ENCODE measurements at places on chromosomes 1 and 21.
A peak's percentile ranks its signal among the peaks of the same experiment; 100 is the strongest.

DNA sequence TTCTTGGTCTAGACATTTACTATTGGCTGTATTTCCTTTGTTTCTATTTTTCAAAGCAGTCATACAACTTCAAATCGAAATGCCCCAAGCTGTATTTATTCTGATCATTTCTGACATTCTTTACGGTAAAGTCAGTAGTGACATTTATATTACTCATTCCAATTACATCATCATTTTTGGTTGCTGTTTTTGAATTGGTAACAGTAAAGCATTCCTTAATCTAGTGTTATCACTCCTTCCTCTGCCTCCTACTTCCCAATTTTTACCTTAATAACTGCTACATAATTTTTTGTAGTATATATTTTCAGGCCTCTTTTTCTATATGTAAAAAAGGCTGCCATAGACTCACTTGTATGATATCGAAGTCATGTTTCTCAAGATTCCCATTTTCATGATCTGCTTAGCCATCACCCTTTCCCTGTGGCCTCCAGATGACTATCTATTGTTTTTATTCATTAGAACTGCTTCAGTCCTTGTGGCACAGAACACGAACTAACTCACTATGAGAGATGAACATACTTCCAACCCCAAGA, 167.2 kb downstream of the RUNX1 start:
- no peak for DNase-seq
- H3K27me3 ChIP-seq: peaks cover 58% of the 10 kb centered on the region
- no peak overlapping the region for H3K27ac ChIP-seq
- no peak overlapping the region for H3K4me3 ChIP-seq
- H3K36me3 ChIP-seq: no peaks in the 10 kb centered on the region

DNA sequence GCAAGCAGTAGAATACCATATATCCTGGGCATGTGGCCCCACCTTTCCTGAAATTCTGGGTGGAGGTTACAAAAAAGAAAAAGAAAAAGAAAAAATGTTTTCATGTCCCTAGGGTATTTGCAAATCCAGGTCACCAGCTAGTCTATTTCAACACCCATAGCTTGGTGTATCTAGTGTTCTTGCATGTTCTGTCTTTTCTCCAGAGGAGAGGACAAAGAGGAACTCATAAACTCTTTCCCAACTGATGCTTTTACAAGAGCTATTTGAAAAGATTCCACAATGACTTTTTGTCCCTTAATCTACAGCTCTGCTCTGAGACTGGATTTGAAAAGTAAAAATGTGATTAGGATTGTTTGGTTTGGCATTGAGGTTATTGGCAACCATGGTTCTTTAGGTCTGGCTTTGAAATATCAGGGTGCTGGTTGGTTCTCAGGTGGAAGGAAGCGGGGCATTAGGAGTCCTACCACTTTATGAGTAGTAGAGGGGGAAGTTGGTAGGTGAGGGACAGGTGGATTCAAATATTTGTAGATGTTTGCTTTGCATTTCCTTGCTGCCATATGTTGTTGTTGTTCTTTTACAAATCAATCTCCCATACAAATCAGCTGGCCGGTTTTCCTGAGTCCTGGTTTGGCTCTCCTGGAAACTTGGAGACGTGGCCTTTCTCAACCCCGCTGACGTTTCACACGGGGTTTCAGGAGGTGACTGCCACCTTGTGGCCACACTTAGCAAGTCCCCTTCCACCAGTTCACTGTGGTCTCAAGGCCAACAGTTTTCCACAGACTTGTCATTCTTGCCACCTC, 126.7 kb upstream of the KIAA0040 start:
- H3K27ac ChIP-seq: no peak overlapping the region
- DNase-seq: peak; percentile 84
- H3K4me1 ChIP-seq: no peaks in the 10 kb centered on the region
- H3K27me3 ChIP-seq: no peaks in the 10 kb centered on the region
- no peaks in the 10 kb centered on the region for H3K36me3 ChIP-seq

- H3K36me3 ChIP-seq: no peaks in the 10 kb centered on the region
- DNase-seq: no peak
- H3K4me1 ChIP-seq: no peaks in the 10 kb centered on the region
- H3K4me3 ChIP-seq: no peak overlapping the region
Measured at GRCh38 chr1:111085676-111086075, 54.2 kb downstream of the DRAM2 start.

- H3K27ac ChIP-seq: no peak overlapping the region
- peaks cover 5% of the 10 kb centered on the region for H3K4me1 ChIP-seq
- no peaks in the 10 kb centered on the region for H3K27me3 ChIP-seq
- DNase-seq: peak; percentile 38
- no peaks in the 10 kb centered on the region for H3K36me3 ChIP-seq
Measured at GRCh38 chr1:175784831-175785230, 41.4 kb upstream of the TNR start.

DNA sequence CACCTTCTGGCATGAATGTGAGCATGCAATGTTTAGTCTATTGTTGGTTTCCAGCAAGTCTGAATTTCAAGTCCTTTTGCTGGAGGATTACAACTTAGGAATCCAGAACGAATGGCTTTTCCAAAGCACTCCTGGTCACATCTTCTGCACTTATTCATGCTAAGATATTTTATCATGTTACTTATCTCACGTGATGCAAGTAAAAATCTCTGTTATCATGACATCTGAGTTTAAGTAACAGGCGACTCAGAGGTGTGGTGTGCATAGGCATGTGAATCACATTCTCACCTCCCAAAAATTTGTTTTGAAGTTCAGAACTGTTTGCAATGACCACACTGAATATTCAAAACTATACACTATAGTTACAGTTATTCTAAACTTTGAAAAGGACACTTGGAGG, 204.8 kb upstream of the FGGY start:
- H3K27ac ChIP-seq: no peak overlapping the region
- DNase-seq: no peak
- H3K36me3 ChIP-seq: no peaks in the 10 kb centered on the region
- peaks cover 12% of the 10 kb centered on the region for H3K4me1 ChIP-seq

DNA sequence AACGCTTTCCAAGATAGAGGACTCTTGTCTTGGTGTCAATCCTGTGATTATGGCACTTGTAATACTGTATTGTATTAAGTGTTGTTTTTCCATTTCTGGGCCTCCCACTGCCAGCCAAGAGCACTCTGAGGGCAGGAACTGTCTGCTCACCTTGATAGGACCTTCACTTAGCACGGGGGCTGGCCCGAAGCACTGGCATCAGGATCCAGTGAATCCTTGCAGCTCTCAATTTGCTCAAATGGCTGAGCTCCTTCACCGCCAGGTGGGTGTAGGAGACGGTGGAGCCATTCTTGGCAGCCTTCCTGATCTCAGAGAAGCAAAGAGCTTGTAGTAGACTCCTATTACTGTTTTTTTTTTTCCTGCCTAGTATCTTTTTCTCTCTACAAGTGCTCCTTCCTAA, 17.7 kb downstream of the MECR start:
- H3K4me3 ChIP-seq: no peak overlapping the region
- H3K4me1 ChIP-seq: no peaks in the 10 kb centered on the region
- peaks cover 24% of the 10 kb centered on the region for H3K36me3 ChIP-seq
- H3K27me3 ChIP-seq: no peaks in the 10 kb centered on the region
- DNase-seq: no peak

GRCh38 chr1:20493839-20494608, 8.0 kb upstream of the CAMK2N1 start:
- no peaks in the 10 kb centered on the region for H3K36me3 ChIP-seq
- peaks cover 10% of the 10 kb centered on the region for H3K4me1 ChIP-seq
- H3K4me3 ChIP-seq: peak overlapping the region; percentile 43

GRCh38 chr1:51324251-51325010, 5.9 kb downstream of the TTC39A start:
- H3K4me1 ChIP-seq: 0 out of 2 replicates have a peak, but pooled peaks cover 10% of the 10 kb centered on the region
- H3K36me3 ChIP-seq: no peaks in the 10 kb centered on the region
- no peak for DNase-seq
- H3K27ac ChIP-seq: no peak overlapping the region

- H3K27me3 ChIP-seq: no peaks in the 10 kb centered on the region
- no peaks in the 10 kb centered on the region for H3K36me3 ChIP-seq
- peak; percentile 28 for DNase-seq
Measured at GRCh38 chr1:27807385-27807784, 23.2 kb upstream of the PPP1R8 start.

- H3K4me1 ChIP-seq: no peaks in the 10 kb centered on the region
- H3K36me3 ChIP-seq: no peaks in the 10 kb centered on the region
- H3K27ac ChIP-seq: no peak overlapping the region
- no peaks in the 10 kb centered on the region for H3K27me3 ChIP-seq
Measured at GRCh38 chr1:211487082-211487481, 4.9 kb downstream of the RD3 start.

- no peak overlapping the region for H3K27ac ChIP-seq
- DNase-seq: peak; percentile 84
- no peak overlapping the region for H3K4me3 ChIP-seq
- H3K36me3 ChIP-seq: no peaks in the 10 kb centered on the region
- H3K4me1 ChIP-seq: peaks cover 56% of the 10 kb centered on the region
Measured at GRCh38 chr1:22318279-22318981, 133.2 kb upstream of the ZBTB40 start.

DNA sequence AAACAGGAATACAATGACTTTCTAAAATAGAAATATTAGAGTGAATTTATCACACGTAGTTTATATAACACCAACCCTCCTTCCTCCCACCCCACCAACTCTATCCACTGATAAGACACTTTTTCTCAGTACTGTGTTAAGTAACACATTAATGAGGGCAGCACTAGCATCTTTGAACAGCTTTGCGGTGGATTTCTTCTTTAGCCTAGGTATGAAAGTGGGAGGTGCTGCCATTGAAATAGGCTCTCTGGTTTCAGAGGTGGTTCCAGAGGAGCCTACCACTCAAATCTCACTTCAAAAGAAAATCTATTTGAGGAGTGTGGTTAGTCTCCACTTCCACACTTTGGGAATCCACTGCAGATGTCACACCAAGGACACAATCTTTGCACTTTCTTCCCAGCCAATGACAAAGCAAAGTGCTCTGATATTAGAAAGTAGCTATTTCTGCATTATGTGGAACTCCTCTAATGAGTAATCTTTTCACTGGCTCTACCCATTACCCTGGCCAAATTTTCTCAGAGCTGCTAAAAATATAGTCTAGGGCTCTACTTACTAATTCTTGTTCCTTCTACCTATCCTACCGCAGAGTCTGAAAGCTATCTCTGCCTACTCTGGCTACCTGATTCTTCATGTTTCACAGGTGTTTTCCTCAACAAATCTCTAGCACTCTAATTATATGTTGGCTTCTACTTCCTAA, 1667.8 kb downstream of the MRPL39 start:
- H3K4me3 ChIP-seq: no peak overlapping the region
- no peak overlapping the region for H3K27ac ChIP-seq
- no peaks in the 10 kb centered on the region for H3K4me1 ChIP-seq
- no peaks in the 10 kb centered on the region for H3K36me3 ChIP-seq
- DNase-seq: no peak

DNA sequence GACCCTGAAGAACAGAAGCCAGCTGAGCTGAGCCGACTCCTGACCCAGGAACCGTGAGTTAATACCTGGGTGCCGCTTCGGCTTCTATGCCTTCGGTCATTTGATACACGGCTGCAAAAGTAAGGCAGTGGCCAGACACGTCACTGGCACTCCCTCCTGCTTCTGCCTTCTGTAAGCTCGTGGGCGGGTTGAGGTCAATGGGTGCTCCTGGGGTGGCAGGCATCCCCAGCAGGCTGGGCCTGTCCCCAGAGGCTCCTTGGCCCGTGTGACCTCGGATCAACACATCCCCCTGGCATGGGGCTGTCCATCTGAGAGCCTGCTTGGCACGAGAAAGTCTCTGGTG, 35.7 kb upstream of the COL6A1 start:
- no peaks in the 10 kb centered on the region for H3K36me3 ChIP-seq
- no peaks in the 10 kb centered on the region for H3K4me1 ChIP-seq
- no peaks in the 10 kb centered on the region for H3K27me3 ChIP-seq
- no peak overlapping the region for H3K27ac ChIP-seq
- H3K4me3 ChIP-seq: no peak overlapping the region

- H3K36me3 ChIP-seq: no peaks in the 10 kb centered on the region
- H3K4me3 ChIP-seq: no peak overlapping the region
- H3K4me1 ChIP-seq: peaks cover 4% of the 10 kb centered on the region
Measured at GRCh38 chr1:6353619-6353954, 40.0 kb downstream of the ACOT7 start.

DNA sequence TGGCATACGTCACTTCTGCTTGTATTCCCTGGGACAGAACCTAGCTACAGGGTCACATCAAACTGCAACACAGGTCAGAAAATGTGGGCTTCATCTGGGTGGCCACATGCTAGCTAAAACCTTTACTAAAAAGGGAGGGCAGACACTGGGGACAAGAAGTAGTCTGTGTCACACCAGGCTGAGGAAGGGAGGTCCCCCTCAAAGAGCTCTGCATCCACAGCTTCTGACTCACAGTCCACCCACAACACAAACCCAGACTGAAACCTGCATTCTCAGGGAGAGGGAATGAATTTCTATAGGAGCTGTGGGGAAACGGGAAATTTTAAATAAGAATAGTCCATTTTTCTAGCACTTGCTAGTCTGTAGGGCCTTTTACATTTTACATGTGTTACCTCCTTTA, 16.2 kb downstream of the OLIG2 start:
- H3K4me3 ChIP-seq: no peak overlapping the region
- H3K4me1 ChIP-seq: peaks cover 15% of the 10 kb centered on the region
- H3K36me3 ChIP-seq: no peaks in the 10 kb centered on the region
- DNase-seq: no peak

DNA sequence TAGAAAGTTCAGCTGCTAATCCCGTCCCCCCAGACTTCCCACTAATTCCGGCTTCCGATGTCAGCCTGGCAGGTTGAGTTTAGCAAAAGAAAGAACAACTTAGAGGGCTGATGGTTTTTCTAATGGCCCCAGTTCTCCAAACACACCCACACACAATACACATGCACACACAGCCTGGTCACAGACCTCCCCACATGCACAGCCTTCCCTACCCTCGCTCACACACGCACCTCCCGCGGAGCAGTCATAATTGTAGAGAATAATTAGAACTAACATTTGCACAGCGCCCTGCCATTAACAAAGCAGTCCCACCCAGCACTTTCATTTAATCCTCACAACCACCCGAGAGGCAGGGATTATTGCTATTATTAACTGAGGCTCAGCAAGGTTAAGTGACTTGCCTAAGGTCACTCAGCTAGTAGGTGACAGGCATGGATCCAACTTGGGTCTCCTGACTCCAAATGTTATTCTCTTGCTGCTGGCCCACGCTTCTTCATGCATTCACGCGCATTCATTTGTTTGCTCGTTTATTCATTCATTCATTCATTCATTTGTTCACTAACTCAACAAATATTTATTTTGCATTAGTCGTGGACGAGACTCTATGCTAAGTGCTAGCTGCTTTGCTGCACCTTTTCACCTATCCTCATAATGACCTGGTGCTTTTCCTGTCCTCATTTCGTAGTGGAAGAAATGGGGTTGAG, 274.9 kb downstream of the FOXD2 start:
- peaks cover 82% of the 10 kb centered on the region for H3K27me3 ChIP-seq
- H3K4me1 ChIP-seq: peaks cover 23% of the 10 kb centered on the region

- H3K4me1 ChIP-seq: peaks cover 38% of the 10 kb centered on the region
- H3K27me3 ChIP-seq: no peaks in the 10 kb centered on the region
- no peak for DNase-seq
- no peaks in the 10 kb centered on the region for H3K36me3 ChIP-seq
Measured at GRCh38 chr1:34655206-34655874, 99.5 kb upstream of the GJB5 start.

GRCh38 chr1:87190402-87190801, 138.3 kb upstream of the LMO4 start:
- H3K27ac ChIP-seq: no peak overlapping the region
- no peak for DNase-seq
- H3K27me3 ChIP-seq: no peaks in the 10 kb centered on the region
